ENCODE measurements at places on chromosomes 13 and 19.

- DNase-seq, result no peak
These were observed 283.1 kb downstream of the KLF12 start for GRCh38 chr13:73851104-73851503.

- no peak for DNase-seq
These were observed 18.2 kb downstream of the COMP start for GRCh38 chr19:18772620-18773587.

GRCh38 chr19:3471954-3472655 is 8.2 kb downstream of the SMIM24 start:
- DNase-seq, result peak; percentile 38

DNA sequence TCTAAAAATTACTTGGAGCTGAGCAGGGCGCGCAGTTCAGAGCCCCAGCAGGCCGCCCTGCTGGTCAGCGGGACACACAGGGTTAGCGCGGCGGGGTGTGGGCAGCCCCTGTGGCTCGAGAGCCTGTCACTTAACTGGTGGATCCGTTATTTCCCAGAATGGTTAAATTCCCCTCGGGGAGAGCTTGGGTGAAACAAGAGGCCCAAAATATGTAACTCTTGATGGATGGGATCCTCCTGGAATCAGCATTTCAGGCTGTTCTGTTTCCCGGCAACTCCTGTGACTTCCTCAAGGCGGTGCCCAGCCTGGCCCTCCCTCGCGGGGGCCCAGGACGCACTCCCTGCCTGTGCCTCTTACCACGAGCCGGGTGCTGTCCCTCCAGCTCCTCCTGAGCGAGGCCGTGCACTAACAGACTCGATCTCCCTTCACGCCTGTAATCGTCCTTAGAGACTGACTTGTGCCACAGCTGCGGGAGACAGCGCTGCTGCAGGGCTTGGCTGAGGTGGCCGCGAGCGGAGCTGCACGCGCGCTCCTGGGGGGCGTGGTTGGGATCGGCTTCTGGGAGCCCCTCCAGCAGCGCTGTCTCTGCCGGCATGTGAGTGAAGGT is 9.7 kb downstream of the PTBP1 start:
- DNase-seq, result no peak

- no peak for DNase-seq
These were observed 26.9 kb downstream of the MAU2 start for GRCh38 chr19:19347401-19348110.

DNA sequence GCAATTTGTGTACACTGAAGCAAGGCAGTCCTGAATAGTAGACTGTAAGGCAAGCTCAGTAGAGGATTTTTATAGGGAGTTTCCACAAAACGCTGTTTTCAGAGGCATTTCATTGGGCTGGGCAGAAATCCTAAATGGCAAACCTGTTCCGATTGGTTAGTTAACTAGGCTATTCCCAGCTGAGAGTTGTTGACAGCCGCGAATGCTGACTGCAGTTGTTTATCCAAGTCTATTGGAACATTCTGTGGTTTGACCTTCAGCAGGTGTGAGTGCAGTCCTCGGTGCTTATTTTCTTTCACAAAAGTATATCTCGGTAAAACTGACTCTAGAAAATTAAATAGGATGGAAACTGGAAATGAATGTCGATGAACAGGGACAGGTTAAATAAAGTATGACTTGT is 45.4 kb downstream of the TPT1 start:
- no peak for DNase-seq

- no peak for DNase-seq
These were observed 6.9 kb upstream of the CBY2 start for GRCh38 chr13:45695198-45695730.

DNA sequence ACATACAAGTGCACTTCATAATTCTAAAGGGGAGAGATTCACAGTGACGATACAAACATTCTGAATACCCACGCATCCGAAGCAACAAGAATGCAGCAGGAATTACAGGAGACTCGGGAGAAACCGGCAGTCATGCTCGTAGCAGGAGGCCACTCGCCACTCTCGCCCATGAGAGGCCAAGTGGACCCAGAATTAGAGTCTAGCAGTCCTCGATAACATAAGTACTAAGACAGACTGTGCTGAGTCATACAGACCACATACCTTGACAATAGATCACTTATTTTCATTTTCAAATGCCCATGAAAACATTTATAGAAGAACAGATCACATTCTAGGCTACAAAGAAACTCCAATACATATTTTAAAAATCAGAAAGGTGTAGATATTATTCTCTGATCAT is 299.1 kb upstream of the TSHZ3 start:
- DNase-seq, result no peak

DNA sequence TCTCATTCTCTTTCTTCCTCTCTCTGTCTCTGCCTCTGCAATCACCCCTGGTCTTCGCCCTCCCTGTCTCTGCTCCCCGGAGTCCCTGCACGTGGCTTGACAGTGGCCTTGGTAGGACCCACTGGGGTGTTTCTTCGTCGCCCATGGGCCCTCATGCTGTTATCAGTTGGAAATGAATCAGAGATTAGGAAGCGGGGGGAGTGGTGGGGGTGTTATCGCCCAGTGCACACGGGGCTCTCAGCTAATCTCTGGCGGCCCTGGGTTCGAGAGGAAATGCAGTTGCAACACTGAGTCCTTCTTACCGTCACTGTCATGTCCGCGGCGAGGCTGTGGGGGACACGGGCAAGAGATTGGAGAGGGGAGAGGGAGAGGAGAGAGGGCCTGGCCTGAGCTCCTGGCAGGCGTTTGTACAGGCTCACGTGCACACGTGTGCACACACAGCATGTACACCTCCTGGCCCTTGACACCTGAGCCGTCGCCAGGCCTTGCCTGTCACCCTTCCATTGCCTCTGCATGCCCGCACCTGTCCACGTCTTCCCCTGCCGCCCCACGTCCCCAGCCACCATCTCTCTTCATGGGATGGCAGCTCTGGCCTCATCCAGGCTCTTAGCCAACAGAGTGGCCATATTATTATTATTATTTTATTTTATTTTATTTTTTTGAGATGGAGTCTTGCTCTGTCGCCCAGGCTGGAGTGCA is 37.8 kb upstream of the SLC7A10 start:
- DNase-seq, result no peak

DNA sequence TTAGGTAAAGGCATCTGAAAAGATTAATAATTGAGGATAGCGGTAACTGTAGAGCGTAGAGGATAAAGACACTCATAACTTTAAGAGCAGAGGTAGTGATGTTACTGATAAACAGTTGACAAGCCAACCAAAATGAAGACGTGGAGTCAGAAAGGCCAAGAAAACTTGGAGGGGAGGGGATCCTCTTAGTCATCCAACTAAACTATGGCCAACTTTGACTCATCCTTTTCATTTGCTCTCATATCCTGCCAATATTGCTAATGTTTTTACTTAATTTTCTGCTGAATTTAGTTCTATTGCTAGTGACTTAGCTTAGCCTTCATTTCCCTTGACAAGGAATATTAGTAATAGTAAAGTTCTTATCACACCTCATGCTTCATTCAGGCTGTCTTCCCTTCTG is 13.4 kb downstream of the ITGBL1 start:
- DNase-seq, result no peak

- no peak for DNase-seq
These were observed 6.3 kb downstream of the EEF1AKMT1 start for GRCh38 chr13:20767309-20767943.

- DNase-seq, result no peak
These were observed 204.6 kb upstream of the TSHZ3 start for GRCh38 chr19:31553846-31554215.

- no peak for DNase-seq
These were observed 19.1 kb downstream of the SMARCA4 start for GRCh38 chr19:10979951-10980381.

- no peak for DNase-seq
These were observed 36.8 kb downstream of the ACSBG2 start for GRCh38 chr19:6172074-6172863.

GRCh38 chr13:90047600-90047999 is 1299.9 kb upstream of the MIR17HG start:
- no peak for DNase-seq
